ENCODE measurements at places on chromosomes 3 and 15.

GRCh38 chr3:12097971-12098370, 60.7 kb downstream of the TIMP4 start:
- DNase-seq: no peak

DNA sequence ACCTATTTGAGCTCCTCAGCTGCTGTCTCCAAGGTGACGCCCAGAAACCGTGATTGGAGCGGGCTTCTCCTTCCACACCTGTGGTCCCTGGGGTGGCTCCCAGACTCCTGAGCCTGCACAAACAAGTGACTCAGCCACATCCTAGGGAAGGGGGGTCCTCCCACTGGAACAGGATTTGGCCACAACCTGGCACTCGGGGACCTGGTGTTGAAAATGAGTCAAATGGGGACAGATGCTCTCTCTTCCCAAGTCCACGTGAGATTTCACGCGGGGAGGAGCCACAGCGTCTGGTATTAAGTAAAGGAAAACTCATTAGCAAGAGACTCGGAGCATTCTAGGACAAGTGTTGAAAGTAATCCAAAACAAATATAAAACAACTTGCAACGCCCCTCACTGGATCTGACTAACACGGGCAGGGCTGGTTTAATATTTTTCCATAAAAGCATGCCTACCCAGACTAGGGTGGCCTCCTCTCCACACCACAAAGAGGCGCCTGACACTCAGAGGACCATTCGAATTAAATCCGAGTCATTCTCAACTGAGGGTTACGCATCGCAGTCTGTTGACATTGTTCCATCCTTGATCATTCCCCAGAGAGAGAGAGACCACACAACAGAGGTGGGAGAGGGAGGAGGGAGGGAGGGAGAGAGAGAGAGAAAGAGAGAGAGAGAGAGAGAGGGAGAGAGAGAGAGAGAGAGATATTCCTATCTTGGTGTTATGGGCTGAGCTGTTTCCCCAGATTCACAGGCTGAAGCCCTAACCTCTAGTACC, 74.4 kb downstream of the MGLL start:
- DNase-seq: no peak

DNA sequence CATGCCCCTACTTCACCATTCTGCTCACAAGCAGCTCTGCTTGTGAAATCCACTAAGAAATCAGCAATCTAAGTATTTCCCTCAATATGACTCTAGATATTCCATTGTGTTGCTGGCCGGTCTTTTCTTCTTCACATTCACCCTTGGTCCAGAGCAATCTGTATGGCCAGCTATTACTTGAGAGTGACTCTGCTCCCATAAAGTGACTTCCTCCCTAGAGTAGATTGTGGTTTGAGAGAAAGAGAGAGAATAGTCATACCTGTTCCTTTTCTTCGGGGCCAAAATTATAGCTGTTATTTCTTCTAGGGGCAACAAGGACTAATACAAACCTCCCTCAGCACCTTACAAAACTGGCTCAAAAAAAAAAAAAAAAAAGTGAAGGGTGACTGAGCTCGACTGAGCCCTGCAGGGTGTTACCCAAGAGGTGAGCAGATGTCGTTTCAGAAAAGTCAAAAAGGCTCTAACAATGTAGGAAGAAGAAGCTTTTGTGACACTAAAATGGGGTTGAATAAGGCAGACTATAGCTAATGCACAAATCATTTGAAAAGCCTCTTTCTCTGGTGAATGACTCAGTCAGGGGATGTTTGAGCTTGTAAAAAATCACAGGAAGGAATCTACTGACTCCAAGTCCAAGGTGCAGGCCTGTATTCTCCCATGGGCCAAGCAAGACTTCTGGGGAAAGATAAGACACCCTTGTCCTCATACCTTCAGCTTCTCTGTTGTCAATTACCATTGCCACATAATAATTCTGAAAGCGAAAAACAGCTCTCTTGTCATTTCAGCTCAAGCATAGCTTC, 161.0 kb upstream of the SLC24A5 start:
- DNase-seq: no peak

GRCh38 chr3:156664831-156665178, 9.6 kb upstream of the TIPARP start:
- no peak for DNase-seq

DNA sequence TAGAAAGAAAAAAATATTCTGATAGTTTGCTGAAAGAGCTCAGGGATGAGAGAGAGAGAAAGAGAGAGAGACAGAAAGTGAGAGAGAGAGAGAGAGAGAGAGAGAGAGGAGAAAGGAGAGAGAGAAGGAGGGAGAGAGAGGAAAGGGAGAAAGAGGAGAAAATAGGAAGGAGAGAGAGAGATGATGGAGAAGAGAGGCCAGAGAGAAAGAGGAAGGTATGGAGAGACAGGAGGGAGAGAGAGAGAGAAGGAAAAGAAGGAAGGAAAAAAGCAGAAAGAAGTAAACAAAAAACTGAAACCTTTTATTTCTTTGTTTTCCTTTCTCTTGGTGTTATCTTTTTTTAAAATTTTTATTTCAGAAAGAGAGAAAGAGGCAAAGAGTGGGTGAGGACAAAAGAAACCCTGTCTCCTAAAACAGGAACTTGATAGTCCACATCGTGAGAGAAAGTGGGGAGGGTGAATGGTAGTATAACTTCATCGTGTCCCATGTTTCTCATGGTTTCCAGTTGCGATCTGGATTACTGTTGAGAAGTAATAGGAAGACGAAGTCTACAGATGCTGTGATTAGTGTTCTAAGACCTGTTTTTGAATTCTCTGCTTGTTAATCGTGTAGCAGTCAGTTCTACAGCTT, 279.7 kb downstream of the LPP start:
- no peak for DNase-seq

- DNase-seq: peak; percentile 68
Observed at GRCh38 chr15:63487076-63487757, 17.2 kb upstream of the USP3 start.
